ENCODE measurements at places on chromosomes 3 and 15. TPM values are rescaled to one million over a fixed set of nuclear protein-coding genes. Genes with fewer than 3 reads are reported as not detected.

- DNase-seq = peak; percentile 85
Observed at GRCh38 chr15:40290918-40291574, 8.2 kb upstream of the ANKRD63 start.

The CEMIP gene
- polyA plus RNA-seq = 0.27 TPM

The TRANK1 gene
- 1.8 TPM for polyA plus RNA-seq

DNA sequence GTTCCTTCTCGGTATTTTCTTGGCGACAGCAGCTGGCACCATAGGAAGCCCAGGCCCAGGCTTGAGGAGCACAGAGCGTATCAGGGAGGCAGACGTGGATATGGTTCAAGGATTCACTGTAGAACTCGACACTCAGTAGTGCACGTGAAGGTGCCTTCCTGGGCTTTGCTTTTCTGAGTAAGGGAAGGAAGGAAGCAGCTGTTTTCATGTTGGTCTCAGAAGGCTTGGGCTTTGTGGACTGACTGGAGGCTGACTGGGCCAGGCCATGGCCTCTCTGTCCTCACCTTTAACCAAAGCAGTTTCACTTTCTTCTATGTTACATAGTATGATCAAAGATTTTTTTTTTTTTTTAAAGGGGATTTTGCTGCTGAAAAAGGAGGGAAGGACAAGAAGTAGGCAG is 6.9 kb upstream of the GHRL start:
- no peak for DNase-seq

The GOLGA6L10 gene
- polyA plus RNA-seq = not detected

GRCh38 chr3:43766672-43767465 is 76.1 kb downstream of the ABHD5 start:
- DNase-seq = no peak

The PTX3 gene
- 1.2 TPM for polyA plus RNA-seq

The ZNF620 gene
- 14.1 TPM for polyA plus RNA-seq

- DNase-seq = no peak
Observed at GRCh38 chr3:152197451-152197850, 71.3 kb upstream of the MBNL1 start.

The GOLGA6D gene
- polyA plus RNA-seq = 0.71 TPM

The LIPC gene
- polyA plus RNA-seq = not detected

GRCh38 chr3:163821841-163822240 is 1256.5 kb downstream of the SI start:
- no peak for DNase-seq

- no peak for DNase-seq
Observed at GRCh38 chr15:90138071-90138833, 36.0 kb upstream of the IDH2 start.

All from GM23338 (cell line).